Chondrocyte (in vitro differentiated cells): ENCODE measurements at places on chromosomes 2 and 18. TPM values are rescaled to one million over a fixed set of nuclear protein-coding genes. Genes with fewer than 3 reads are reported as not detected.

- no peak for DNase-seq
Observed at GRCh38 chr2:217816396-217816869, 186.4 kb downstream of the TNS1 start.

DNA sequence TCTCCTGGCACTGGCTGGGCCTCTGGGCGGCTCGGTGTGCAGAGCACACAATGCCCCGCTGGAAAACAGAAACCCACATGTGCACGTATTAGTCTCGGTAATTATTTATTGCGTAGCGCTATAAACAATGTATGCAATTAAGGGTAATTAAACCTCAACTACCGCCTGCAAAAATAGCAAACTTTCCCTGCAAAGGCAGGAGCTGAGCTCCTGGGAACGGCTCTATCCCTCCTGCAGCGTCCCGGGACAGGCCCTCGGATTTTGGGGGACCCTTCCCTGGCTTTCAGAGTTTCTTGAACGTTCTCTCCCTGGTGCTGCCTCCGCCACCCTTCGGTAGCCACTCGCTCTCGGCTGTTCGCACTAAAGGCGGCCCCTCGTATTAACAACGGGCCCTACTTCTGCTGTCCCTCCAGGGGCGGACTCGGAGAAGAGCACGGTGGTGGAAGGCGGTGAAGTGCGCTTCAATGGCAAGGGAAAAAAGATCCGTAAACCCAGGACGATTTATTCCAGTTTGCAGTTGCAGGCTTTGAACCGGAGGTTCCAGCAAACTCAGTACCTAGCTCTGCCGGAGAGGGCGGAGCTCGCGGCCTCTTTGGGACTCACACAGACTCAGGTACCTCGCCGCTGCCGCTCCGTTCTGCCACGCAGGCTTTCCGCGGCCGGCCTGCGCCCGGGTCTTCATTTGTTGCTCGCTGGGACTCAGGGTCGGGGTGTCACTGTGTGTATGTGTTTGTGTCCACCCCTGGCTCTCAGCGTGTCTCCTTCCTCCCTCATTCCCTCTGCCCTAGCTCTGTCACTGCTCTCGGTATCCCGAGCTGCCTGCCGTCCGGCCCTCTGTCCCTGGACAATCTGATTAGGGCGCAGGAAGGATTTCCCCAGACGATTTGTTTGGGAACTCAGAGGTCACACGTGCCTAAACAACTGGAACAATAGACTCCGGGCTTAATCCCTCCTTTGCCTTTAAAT lies 1.2 kb downstream of the DLX1 start:
- no peak for DNase-seq

DNA sequence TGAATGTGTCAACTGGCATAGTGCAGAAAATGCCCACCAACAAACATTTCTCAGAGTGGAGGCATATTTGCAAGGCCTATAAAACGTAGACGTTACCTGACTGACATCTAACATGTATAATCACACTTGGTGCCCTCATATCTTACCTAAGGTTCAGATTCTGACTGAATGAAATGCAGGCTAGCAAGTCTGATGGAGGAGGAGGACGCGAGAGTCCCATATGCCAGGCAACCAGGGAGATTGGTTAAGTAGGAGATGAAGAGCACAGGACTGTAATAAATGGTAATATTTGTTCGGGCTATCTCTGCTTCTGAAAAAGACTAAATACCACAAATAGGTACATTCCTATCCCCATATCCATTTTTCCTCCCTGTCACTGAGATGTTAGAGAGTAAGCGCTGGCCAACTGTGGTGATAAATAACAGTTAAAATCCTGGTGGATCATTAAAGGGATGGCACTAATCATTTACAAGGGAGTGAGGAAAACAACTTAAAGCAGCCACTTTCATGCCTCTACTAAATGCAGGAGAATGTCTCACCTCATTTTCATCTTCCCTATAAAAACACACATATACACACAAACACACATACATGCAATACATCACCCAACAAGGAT lies 217.2 kb downstream of the TMEM163 start:
- no peak for DNase-seq

DNA sequence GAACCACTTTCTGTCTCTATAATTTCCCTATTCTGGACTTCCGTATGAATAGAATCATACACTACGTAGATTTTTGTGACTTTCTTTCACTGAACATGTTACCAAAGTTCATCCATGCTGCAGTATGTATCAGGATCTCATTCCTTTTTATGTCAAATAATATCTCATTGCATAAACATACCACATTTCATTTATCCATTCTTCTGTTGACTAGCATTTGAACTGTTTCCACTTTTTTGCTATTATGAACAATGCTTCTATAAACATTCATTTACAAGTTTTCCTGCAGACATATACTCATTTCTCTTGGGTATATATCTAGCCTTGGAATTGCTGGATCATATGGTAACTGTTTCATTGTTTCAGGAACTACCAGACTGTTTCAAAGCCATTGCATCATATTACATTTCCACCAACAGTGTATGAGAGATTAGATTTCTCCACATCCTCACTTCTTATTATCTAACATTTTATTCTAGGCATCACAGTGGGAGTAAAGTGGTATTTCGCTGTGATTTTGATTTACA lies 186.2 kb downstream of the DYM start:
- DNase-seq: no peak

- DNase-seq: no peak
Observed at GRCh38 chr2:239670463-239671120, 269.8 kb upstream of the HDAC4 start.

DNA sequence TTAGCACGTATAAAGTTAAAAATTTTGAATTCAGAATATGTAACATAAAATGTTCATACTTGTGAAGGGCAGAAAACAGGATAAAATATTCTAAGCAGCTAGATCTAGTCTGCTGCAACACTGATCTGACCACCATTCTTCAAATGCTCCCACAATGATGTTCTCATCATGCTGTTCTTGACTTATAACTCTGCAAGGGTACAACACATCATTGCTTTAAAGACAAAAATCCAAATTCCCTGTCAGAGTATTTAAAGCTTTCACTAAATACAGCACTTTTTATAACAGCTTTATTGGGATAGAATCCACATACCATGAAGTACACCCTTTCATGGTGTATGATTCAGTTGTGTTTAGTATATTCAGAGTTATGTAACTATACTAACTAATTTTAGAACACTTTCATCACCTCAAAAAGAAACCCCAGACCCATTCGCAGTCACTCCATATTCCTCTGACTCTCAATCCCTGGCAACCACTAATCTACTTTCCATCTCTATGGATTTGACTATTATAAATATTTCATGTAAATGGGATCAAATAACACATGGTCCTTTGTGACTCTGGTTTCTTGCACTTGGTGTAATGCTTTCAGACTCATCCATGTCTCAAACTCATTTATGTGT lies 56.4 kb downstream of the MAP4K3 start:
- DNase-seq: no peak

- DNase-seq: peak; percentile 96
Observed at GRCh38 chr2:226791487-226792081, 8.0 kb downstream of the IRS1 start.

DNA sequence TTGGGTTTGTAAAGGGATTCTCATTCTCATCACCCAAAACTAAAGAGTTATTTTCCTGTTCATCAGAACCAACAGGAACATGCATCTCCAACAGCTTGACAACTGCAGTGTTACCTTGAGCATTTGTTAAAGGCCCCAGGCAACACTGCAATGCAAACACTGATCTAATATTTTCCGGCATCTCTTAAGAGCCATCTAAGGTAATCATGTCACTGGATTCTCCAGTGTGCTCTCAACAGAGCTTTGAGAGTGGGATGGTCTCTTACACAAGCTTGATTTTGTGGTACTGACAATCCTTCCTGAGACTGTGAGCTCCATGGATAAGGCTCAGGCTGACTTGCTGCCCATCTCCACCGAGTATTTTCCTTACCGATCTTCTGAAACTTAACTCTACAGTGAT lies 90.5 kb upstream of the ITGB6 start:
- DNase-seq: no peak

GRCh38 chr2:36650031-36650829 lies 46.3 kb upstream of the VIT start:
- DNase-seq: no peak

GRCh38 chr18:715626-716025 lies 3.2 kb upstream of the ENOSF1 start:
- no peak for DNase-seq

- DNase-seq: no peak
Observed at GRCh38 chr2:17911491-17912260, 33.2 kb downstream of the KCNS3 start.

GRCh38 chr2:215535125-215535668 lies 99.3 kb upstream of the FN1 start:
- no peak for DNase-seq

- no peak for DNase-seq
Observed at GRCh38 chr2:17166506-17166905, 351.7 kb downstream of the RAD51AP2 start.

GRCh38 chr2:144438801-144439631 lies 80.9 kb downstream of the ZEB2 start:
- no peak for DNase-seq

DNA sequence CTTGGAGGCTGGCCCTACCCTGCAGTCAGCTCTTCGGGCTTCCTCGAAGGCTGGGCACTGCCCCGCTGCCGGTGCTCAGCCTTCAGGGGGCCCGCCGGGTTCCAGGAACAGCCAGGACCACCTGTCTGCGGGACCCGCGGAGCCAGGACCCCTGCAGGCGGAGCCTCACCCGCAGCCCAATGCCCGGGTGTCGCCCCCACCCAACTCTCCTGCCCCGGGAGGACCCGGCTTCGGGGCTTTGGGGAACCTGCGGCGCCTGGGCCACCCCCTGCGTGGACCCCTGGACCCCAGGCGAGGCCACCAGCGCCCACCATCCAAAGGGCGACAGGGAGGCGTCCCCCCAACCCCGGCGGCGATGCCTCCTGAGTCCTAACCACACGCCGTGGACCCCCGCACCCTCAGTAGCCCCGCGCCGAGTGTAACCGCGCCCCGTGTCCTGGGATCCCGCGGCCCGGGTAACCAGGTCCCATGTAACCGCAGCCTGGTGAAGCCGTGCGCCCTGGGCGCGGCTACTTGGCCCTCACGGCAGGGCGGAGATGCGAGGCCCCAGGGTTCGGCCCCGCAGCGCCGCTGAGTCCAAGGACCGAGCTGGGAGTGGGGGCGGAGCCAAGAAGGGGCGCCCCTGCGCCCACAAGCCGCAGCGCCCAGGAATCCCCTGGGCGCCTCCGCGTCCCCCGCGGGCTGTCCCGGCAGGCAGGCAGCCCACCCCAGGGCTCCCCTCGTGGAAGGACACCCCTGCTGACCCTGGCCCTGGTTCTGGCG lies 11.0 kb upstream of the UBE2F start:
- no peak for DNase-seq

GRCh38 chr18:37309059-37309458 lies 256.5 kb downstream of the CELF4 start:
- no peak for DNase-seq

DNA sequence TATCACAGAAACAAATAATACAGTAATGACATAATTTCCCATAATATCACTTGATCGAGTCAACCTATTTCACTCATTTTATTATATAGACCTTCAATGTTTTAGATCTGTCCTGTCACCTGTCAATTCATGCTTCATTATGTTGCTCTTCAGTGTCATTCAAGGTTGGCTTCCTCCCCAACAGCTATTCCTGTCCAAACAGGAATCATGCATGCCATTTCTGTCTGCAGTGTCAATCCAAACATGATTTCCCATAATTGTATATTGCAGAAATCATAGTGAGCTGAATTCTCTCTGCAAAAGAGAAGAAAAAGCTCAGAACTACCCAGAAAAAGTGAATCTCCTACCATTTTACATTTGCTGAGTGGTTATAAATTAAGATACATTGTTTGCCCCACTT lies 628.6 kb downstream of the NR4A2 start:
- DNase-seq: no peak

- DNase-seq: no peak
Observed at GRCh38 chr2:54964816-54965215, 85.4 kb downstream of the RTN4 start.

DNA sequence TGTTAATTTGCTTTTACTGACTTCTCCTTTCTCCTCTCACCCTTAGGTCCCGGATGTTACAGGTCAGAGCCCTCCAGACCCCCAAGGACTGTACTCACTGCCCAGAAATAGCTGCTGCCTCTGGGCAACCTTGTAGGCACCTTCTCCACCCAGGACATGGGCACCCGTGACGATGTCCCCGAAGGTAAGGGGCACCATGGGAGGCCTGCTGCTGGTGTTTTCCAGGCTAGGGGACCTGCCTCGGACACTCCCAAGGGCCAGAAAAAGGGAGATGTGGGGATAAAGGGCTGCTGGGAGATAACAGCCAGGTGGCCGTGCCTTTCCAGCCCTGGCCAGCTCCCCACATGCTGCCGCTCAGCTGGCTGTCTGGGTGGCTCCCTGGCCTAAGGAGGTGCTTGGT lies 13.6 kb downstream of the TOGARAM2 start:
- no peak for DNase-seq

DNA sequence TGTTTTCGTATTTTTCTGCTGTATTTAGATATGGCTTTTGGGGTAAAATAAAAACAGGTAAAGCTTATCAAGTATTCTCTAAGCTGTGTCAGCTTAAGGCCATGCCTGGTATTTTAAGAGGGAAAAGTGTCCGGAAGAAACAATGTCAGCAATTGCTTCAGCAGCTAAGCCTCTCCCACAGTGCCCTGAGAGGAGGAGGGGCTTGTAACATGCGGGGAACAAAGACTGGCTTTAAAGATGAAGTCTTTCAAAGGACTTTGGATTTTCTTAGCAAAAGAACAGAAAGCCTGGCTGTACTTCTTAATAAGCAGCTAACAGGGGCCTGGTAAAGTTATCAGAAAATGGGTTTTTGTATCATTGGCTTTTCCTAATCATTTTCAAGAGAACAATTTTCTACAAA lies 102.8 kb downstream of the PXDN start:
- no peak for DNase-seq

Gene ASB1
- 31.0 to 37.9 TPM (median 34.5 TPM) in 3 replicates for total RNA-seq

Gene PPP1R1C
- total RNA-seq: 0.52 to 2.9 TPM (median 1.2 TPM) in 3 replicates

Gene KCNG2
- total RNA-seq: not detected in 3 replicates

Gene COL5A2
- total RNA-seq: 1,927 to 2,200 TPM (median 1,930 TPM) in 3 replicates

Gene ACOXL
- not detected in 3 replicates for total RNA-seq

Gene RNF152
- 58.6 to 137 TPM (median 137 TPM) in 3 replicates for total RNA-seq

Gene RAX
- not detected in 3 replicates for total RNA-seq

Gene PASK
- total RNA-seq: 4.4 to 13.8 TPM (median 4.5 TPM) in 3 replicates

Gene MAP4K4
- 98.2 to 122 TPM (median 121 TPM) in 3 replicates for total RNA-seq

Gene MPHOSPH10
- total RNA-seq: 28.6 to 45.5 TPM (median 36.2 TPM) in 3 replicates

Gene BOLL
- total RNA-seq: not detected in 3 replicates

Gene TDRD15
- total RNA-seq: 0.07 to 0.12 TPM (median 0.10 TPM) in 3 replicates
